ENCODE measurements at places on chromosomes 3 and 15.

- DNase-seq = no peak
These were observed 70.1 kb downstream of the UQCC5 start for GRCh38 chr3:52606373-52607085.

DNA sequence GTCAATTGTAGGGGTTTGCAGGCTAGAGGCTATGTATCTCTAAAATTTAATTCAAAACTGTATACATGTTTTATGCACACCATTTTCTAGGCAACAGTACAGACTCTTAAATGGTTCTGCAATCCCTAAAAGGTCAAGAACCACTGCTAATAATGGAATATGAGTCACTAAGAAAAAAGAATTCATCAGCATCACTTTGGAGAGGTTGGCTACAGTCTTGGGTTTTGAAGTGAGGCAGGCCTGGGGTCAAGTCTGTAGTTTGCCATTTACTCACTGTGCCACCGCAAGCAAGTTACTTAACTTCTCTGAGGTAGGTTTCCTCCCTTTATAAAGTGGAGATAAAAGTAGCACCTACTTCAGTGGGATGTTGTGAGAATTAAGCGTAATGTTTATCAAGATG is 33.7 kb downstream of the THRB start:
- DNase-seq = no peak

DNA sequence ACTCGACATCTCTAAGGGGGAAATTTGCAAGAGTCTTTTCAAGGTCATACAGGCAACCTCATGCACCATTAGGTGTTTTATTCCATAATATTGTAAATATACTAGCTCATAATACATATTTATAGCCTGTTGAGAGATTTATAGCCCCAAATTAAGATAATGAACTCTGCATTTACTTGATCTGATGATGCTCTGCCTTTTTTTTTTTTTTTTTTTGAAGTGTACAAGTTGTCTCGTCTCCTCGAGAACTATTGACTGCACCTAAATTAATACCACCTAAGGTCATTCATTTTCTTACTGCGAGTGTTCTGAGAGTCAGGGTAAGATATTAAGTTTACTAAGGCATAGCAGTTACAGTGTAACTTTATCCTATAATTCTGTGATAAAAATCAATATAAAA is 6.1 kb downstream of the CHRNA5 start:
- DNase-seq = no peak

DNA sequence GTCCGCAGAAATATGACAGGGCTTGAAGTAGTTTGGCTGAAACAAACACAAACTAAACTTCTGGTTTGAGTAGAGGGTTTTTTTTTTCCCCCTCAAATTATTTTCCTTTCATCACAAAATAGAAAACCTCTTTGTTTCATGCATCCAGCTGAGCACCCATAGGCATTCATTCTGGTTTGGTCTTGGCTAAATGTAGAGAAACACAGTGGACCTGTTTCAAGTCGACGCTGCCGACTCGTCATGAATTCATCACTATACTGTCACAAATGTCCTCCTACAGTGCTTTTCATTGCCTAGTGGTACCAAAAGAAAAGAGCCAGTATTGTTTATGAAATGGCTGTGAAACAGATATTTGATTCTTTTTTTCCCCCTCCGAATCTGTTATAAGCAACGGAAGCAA is 52.4 kb upstream of the GYG1 start:
- no peak for DNase-seq

- DNase-seq = no peak
These were observed 61.7 kb downstream of the FNDC3B start for GRCh38 chr3:172101107-172101506.

DNA sequence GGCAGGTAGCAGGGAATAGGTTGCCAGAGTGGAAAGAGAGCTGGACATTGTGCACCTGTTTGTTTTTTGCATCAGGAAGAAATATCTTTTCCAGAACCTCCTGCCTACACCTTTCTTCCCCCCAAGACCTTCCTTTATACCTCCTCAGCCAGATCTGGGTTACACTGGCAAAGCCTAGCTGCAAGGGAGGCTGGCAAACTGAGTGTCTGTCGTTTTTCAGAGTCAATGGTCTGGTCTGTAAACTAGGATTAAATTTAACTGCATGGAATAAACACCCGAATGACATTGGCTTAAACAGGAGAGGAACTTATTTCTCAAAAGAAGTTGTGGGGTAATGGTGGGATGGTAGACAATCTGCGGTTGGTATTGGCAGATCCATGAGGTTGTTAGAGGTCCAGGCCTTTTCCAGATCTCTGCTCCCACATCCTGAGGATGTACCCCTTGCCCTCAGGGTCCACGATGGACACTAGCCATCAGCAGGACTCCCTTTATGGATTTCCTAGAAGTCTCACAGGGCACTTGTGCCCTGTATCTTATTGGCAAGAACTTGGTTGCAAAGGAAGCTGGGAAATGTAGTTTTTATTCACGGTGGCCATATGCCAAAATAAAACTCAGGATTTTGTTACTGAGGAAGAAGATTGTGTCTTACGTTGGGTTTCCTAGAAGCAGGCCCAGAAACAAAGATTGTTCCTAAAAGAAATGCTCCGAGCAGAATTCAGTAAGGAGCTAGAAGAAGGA is 3.2 kb upstream of the RARRES1 start:
- DNase-seq = no peak

GRCh38 chr15:89531796-89532537 is 35.6 kb upstream of the RHCG start:
- DNase-seq = no peak

- DNase-seq = no peak
These were observed 60.6 kb upstream of the GAP43 start for GRCh38 chr3:115562636-115563267.

DNA sequence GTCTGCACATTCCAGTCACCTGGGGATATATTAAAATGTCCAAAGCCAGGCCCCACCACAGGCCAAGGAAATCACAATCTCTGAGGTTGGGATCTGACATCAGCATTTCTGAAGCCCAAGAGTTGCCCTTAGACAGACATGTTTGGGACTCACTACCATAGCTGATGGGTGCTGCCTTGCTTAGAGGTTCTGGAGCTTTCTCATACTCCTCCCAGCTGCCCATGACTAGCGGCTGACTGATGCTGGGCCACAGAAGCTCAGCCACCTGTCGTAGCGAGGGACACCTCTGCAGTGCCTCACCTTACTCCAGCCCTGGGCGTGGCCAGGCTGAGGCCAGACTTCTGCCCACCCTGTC is 58.8 kb upstream of the XCR1 start:
- no peak for DNase-seq

DNA sequence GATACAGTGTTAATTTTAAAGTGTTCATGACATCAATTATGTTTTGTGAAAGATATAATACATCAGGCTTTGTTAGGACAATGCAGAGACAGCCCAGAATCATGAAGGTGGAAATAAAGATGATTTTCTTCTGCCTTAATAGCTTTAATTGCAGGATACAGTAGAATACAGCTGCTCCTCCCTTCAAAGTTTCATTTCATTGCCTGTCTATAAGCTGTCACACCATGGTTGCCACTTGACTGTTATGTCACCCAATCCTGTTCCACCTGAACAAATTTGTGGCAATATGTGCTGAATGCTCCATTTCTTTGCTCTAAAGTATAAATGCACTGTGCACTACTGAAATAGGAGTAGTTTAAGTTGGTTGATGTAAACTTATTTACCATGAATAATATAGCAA is 537.8 kb upstream of the ROBO2 start:
- no peak for DNase-seq

DNA sequence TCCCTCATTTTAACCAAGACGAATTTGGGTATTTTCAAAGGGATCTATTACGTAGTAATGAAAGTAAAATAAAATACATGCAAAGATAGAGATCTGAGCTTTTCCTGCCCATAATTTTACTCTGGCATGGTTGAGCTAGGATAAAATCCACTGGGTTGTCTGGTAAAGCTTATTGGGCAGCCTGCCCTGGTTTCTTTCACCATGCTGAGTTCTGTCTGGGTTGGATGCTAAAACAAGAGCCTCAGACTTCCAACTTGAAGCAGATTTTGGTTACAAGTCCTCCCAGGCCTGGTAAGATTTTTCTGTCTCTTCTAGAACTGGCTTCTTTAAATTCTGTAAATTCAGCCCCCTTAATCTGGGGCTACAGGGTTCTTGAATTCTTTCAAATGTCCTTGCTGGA is 86.8 kb downstream of the SAMMSON start:
- DNase-seq = no peak

DNA sequence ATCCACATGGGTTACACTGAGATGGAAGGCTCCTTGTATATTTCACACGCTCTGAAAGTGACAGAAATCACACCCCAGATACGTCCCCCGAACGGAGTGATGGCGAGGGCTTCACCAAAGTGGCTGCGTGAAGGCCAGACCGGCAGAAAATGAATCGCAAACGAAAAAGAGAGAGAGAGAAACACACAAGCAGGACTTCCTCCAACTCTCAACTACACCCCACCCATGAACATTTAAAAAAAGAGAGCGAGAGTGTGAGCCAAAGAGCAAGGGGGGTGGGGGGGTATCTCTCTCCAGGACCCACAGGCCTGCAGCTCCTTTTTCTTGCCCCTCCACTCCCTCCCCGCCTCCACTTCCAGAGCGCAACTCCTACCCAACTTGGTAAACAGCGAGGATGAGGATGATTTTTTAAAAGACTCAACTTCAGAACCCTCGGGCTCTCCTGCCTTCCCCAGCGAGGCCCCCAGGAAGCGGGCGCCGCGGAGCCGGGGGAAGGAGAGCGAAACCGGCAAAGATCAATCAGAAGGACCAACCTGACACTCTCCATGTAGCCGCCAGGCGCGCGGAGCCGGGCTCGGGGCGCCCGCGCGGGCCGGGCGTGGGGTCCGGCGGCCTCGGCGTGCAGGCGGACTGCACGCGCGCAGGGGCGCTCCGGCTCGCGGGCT is 519.1 kb downstream of the FOXP1 start:
- DNase-seq = no peak

DNA sequence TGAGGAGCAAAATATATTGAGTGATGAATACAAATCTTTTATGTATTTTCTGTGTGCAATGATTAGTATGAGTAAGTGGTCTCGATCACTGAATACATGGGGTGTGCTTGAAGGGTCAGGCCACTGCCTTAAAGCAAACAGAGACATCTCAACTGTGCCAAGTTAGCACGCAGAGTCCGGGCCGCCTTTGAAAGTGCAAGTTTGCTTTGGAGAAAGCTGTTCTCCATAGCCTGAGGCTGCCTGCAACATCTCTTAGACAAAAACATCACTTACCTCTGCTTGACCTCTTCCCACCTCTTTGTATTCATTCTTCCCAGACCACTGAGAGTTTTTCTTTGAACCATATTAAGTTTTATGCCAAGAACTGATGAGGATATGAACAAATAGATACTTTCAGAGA is 267.0 kb downstream of the ZBTB20 start:
- no peak for DNase-seq

DNA sequence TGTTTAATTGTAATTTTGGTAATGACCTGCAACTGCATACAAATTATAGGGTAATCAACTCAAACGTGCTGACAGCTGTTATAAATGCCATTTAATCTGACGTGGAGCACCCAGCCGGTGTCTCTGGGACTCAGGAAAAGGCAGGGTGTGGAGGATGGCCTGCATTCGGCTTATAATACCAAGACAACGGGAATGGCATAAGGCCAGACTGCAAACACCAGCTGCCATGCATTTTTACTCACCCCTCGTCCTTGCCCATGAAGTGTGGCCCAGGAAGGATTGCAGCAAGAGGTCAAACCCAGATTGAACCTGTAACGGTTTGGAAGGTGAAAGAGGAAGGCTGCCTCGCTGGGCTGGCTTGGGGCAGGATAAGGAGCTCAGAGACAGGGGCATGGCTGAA is 96.4 kb downstream of the WNT7A start:
- DNase-seq = no peak

Measured in dorsolateral prefrontal cortex (tissue), 122 donors.